Effector memory CD4-positive, alpha-beta T cell (primary cell): ENCODE measurements at places on chromosomes 7 and 10.

GRCh38 chr10:116029826-116030225 lies 243.2 kb downstream of the GFRA1 start:
- no peak overlapping the region for H3K4me3 ChIP-seq
- H3K27me3 ChIP-seq: no peaks in the 10 kb centered on the region
- H3K36me3 ChIP-seq: no peaks in the 10 kb centered on the region
- no peaks in the 10 kb centered on the region for H3K4me1 ChIP-seq

- H3K27ac ChIP-seq: no peak overlapping the region
- no peak overlapping the region for H3K4me3 ChIP-seq
Observed at GRCh38 chr7:87156709-87157108, 4.5 kb downstream of the DMTF1 start.

DNA sequence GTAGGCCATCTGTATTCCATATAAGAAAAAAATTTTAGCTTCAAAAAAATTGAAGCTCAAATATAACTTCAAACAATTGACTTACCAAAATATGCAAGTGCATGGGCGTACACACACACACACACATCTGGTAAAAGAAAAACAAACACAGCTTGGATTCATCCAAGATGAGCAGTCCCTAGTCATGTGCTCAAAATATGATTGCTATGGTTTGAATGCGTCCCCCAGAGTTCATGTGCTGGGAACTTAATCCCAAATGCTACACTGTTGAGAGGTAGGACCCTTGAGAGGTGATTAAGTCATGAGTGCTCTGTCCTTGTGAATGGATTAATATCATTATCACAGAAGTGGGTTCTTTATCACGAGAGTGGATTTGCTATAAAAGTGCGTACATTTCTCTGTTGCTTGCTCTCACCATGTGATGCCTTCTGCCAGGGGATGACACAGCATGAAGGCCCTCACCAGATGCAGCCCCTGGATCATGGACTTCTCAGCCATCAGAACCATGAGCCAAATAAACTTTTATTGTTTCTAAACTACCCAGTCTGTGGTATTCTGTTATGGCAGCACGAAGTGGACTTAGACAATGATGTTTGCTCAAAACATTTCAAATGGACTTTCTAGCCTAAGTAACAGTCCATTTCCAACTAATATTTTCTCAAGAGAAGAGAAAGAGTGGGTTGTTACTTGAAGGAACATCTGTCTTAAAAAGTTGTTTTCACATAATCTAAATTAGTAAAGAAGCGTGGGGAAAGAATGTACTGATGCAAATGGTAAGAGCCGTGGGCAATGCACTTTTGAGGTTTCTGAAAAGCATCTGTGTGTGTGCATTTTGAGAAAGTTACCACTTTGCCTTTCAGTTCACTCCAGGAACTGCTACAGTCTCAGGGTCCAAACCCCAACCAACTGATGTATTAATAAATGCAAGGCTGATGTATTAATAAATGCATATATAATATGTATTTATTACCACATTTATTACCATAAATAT lies 15.1 kb upstream of the SVIL start:
- DNase-seq: no peak
- H3K27me3 ChIP-seq: no peaks in the 10 kb centered on the region
- no peak overlapping the region for H3K27ac ChIP-seq
- H3K4me3 ChIP-seq: no peak overlapping the region
- H3K4me1 ChIP-seq: peaks cover 26% of the 10 kb centered on the region

- no peaks in the 10 kb centered on the region for H3K27me3 ChIP-seq
- DNase-seq: no peak
- H3K27ac ChIP-seq: no peak overlapping the region
Observed at GRCh38 chr7:29598613-29599012, 35.0 kb downstream of the PRR15 start.

- peaks cover 19% of the 10 kb centered on the region for H3K36me3 ChIP-seq
- H3K27me3 ChIP-seq: no peaks in the 10 kb centered on the region
- DNase-seq: no peak
- H3K4me3 ChIP-seq: no peak overlapping the region
- H3K27ac ChIP-seq: no peak overlapping the region
Observed at GRCh38 chr7:3013975-3014792, 29.5 kb downstream of the CARD11 start.

DNA sequence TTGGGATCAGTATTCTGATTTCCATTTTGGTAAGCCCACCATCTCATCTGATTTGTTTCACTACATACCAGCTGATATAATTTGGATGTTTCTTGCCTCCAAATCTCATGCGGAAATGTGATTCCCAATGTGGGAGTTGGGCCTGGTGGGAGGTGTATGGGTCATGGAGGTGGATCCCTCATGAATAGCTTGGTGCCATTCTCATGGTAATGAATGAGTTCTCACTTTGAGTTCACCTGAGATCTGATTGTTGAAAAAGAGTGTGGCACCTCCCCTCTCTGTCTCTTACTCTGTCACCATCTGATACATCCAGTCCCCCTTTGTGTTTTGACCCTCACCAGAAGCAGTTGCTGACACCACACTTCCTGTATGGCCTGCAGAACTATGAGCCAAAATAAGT lies 347.3 kb downstream of the ARL4A start:
- H3K36me3 ChIP-seq: no peaks in the 10 kb centered on the region
- no peaks in the 10 kb centered on the region for H3K27me3 ChIP-seq
- no peak overlapping the region for H3K4me3 ChIP-seq
- H3K27ac ChIP-seq: no peak overlapping the region
- DNase-seq: no peak

DNA sequence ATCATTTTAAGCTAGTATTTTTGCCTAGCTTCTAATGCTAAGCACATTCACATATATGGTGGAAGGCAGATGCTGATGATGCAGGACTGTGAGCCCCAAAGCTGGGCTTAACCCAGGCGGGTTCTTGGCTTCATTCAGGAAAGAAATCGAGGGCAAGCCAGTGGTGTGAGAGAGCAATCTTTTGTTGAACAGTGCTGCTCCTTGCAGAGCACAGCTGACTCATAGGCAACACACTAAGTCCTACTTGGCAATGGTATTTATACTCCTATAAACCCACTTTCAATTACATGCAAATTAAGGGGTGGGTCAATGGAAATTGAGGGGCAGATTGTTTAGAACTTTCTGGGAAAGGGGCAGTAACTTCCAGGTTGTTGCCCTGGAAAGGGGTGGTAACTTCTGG lies 42.0 kb upstream of the CELF2 start:
- H3K4me1 ChIP-seq: no peaks in the 10 kb centered on the region
- DNase-seq: no peak
- no peak overlapping the region for H3K27ac ChIP-seq
- H3K27me3 ChIP-seq: no peaks in the 10 kb centered on the region
- no peak overlapping the region for H3K4me3 ChIP-seq

DNA sequence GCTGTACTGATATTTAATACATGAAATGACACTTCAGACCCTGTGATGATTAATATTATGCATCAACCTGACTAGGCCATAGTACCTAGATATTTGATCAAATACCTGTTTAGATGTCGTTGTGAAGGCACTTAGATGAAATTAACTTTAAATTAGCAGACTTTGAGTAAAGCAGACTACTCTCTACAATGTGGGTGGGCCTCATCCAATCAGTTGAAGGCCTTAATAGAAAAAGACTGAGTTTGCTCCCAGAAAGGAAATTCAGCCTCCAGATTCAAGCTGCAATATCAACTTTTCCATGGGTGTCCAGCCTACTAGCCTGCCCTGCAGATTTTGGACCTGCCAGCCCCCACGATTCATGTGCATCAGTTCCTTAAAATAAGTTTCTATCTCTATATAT lies 68.6 kb upstream of the TMEM168 start:
- no peaks in the 10 kb centered on the region for H3K36me3 ChIP-seq
- no peak for DNase-seq
- H3K4me1 ChIP-seq: no peaks in the 10 kb centered on the region

DNA sequence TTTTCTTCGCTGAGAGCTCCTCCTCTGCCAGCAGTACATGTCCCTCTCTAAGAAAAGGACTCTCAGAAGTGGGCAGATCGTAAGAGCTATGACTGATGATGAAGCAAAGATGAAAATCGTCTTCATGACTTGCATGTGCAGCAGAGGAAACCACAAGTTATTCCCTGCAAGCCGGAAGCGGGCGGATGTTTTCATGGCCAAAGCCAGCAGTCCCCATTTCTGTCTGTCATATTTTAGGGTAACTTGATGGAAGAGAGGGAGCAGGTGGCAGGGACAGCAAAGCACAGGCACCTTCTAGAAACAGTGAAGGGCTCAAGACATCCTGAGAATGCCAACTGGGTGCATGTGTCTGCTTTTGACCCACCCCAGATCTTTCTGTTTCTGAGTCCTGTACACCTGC lies 19.9 kb downstream of the KLF6 start:
- H3K4me3 ChIP-seq: peak overlapping the region; percentile 8
- H3K36me3 ChIP-seq: no peaks in the 10 kb centered on the region
- H3K27me3 ChIP-seq: no peaks in the 10 kb centered on the region
- H3K27ac ChIP-seq: peak overlapping the region; percentile 33
- H3K4me1 ChIP-seq: peaks cover 40% of the 10 kb centered on the region
- DNase-seq: peak; percentile 25

GRCh38 chr10:369221-369683 lies 234.0 kb downstream of the ZMYND11 start:
- no peaks in the 10 kb centered on the region for H3K4me1 ChIP-seq
- no peak overlapping the region for H3K4me3 ChIP-seq
- H3K36me3 ChIP-seq: peaks cover 4% of the 10 kb centered on the region
- H3K27ac ChIP-seq: no peak overlapping the region
- H3K27me3 ChIP-seq: no peaks in the 10 kb centered on the region

DNA sequence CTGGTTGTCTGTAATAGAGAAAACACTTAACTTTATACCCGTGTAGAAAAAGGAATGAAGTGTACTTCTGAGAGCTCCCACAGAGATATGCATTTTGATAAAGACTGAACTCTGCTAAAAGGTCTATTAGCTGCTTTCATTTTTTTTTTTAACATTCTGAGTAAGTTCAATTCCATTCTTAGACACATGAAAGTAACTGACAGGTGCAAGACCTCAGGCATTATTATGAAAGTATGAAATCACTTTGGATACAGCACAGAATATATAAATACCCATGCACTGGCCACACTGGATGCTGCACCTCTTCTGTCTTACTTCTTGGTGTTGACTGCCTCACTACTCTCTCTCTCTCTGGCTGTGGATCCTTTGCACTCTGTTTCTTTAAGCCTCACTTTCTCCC lies 46.2 kb downstream of the VWDE start:
- no peaks in the 10 kb centered on the region for H3K36me3 ChIP-seq
- DNase-seq: no peak
- H3K4me1 ChIP-seq: no peaks in the 10 kb centered on the region

GRCh38 chr10:1364151-1364910 lies 308.1 kb downstream of the WDR37 start:
- peaks cover 4% of the 10 kb centered on the region for H3K4me1 ChIP-seq
- no peak overlapping the region for H3K27ac ChIP-seq
- no peak for DNase-seq
- H3K36me3 ChIP-seq: no peaks in the 10 kb centered on the region

DNA sequence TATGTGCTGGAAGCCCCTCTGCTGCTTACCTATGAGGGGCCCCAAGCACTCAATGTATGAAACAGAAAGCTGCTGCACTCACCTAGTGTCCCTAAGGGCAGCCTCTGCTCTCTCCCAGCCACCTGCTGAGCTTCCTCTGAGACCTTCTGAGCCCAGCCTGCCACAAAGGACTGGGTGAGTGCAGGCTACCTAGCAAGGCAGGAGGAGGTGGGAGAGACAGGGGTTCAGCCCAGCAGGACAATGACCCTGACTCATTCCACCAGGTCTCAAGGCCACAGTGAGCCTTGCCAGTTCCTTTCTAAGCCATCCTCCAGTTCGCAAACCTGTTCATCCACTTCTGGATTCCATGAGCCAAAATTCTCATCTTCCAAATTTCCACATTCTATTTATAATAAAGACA lies 16.3 kb downstream of the VOPP1 start:
- no peak for DNase-seq
- H3K36me3 ChIP-seq: peaks cover 16% of the 10 kb centered on the region
- H3K4me1 ChIP-seq: peaks cover 32% of the 10 kb centered on the region
- H3K27me3 ChIP-seq: no peaks in the 10 kb centered on the region

- H3K4me3 ChIP-seq: no peak overlapping the region
- no peak for DNase-seq
- no peak overlapping the region for H3K27ac ChIP-seq
- H3K27me3 ChIP-seq: peaks cover 4% of the 10 kb centered on the region
- no peaks in the 10 kb centered on the region for H3K36me3 ChIP-seq
Observed at GRCh38 chr10:75331081-75331480, 70.5 kb downstream of the ZNF503 start.

DNA sequence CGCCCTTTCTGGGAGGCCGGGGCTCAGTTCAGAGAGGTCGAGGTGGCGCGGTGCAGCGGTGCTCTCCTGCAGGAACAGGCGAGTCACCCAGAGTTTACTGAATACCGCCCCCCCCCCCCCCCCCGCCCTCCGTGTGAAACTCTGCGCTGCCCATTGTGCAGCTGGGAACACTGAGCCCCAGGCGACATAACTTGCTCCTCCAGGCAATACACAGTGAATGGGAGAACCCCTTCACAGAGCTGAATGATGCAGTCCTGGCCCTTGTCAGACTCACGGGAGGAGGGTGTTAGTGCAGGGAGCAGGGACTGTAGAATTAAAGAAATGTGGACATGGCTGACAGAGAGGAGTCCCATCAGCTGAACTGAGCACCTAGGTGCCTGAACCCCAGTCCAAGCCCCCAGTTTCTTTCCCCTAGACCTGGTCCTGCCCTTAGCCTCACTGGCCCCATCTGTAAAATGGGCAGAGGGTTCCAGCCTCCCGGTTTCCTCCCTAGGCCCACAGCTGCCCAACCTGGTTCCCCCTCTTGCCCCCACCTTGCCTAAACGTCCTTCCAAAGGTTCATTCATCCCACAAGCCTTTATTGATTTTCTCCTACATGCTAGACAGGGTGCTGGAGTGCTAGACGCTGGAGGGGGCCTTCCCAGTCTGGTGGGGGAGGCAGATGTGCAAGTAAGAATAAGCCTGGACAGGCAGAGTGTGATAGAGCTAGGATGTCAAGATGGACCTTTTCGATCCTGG lies 869 bp upstream of the LOXL4 start:
- DNase-seq: no peak
- peaks cover 3% of the 10 kb centered on the region for H3K4me1 ChIP-seq
- H3K27ac ChIP-seq: no peak overlapping the region
- no peaks in the 10 kb centered on the region for H3K36me3 ChIP-seq
- peaks cover 18% of the 10 kb centered on the region for H3K27me3 ChIP-seq

DNA sequence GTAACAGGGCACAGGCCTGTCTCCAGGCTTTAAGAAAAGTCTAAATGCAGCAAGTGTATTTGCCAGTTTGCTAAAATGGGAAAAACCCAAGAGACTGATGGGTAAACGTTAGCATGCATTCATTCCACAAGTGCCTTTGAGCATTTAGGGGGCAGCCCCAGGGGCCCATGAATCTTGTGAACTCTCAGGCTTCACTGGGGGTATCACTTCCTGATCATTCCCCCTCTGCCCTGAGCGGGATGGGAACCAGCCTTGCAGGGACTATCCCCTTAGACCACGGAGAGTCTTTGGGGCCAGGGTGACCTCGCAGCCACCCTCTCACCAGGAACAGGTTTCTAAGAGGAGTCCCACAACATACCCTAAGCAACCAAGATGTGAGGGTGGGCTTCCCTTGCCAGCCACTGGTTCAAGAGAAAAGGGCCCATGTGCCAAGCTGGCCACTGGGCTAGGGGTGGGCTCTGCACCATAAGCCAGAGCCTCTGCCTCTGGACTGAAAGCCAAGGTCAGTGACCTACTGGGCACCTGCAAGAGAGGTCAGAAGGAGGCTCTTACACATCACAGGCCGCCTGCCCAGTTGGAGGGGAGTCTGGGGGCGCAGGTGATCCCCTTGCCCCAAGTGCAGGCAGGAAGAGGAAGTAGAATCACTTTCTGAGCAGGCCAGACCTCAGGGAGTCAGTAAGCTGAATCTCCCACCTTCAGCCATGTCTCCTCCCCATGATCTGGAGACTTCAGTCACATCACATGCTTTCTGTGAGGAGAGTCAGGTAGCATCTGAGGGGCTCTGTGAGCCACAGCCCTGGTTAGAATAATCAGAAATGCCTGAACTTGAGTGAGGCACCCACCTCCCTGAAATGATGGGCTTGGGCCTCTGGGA lies 75.0 kb downstream of the C10orf105 start:
- no peaks in the 10 kb centered on the region for H3K36me3 ChIP-seq
- no peak for DNase-seq
- no peaks in the 10 kb centered on the region for H3K4me1 ChIP-seq
- no peaks in the 10 kb centered on the region for H3K27me3 ChIP-seq
